Left renal cortex interstitium (tissue), 4 donors: ENCODE measurements at places on chromosomes 11 and 22. TPM values are rescaled to one million over a fixed set of nuclear protein-coding genes. Genes with fewer than 3 reads are reported as not detected.

DNA sequence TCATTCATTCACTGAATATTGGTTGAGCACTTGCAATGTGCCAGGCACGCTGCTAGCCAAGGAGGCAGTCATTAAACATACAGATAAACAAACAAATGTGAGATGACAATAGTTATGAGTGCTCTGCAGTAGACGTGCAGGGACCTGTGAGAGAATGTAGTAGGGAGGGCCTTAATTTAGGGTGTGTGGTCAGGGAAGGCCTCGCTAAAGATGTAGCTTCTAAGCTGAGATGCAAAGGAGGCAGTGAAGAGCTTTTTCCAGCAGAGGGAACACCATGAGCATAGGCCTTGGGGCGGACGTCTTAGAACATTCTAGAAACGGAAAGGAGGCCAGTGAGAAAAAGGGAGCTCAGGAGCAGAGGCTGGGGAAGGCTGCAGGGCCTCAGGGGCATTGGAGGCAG, 789 bp upstream of the NCF4 start:
- DNase-seq, result no peak

The KDM4D gene
- 2.7 TPM for polyA plus RNA-seq

The CABP4 gene
- polyA plus RNA-seq, result 1.9 TPM

GRCh38 chr11:44033411-44033850, 14.3 kb upstream of the ACCSL start:
- no peak for DNase-seq

- no peak for DNase-seq
Measured at GRCh38 chr11:21727102-21727501, 465.8 kb upstream of the ANO5 start.

DNA sequence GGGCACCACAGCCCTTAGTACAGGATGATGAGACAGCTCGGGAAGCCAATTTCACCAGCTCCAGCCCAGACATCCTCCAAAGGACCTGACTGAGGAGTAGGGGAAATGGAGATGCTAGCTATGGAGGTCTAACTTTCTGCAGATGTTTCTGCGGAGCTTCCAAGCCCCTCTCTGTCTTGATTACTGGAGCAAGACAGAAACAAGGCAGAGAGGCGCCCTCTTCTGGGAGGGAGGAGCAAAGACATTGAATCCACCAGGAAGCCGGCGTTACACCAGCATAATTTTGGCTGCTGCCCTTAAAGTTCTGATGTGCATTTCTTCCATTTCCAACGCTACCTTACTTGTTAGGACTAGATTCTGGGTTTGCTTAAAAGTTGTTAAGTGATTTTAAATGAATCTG, 107.3 kb upstream of the HSD17B12 start:
- DNase-seq, result no peak

- DNase-seq, result peak; percentile 94
Measured at GRCh38 chr11:114162719-114163123, 103.2 kb downstream of the ZBTB16 start.

DNA sequence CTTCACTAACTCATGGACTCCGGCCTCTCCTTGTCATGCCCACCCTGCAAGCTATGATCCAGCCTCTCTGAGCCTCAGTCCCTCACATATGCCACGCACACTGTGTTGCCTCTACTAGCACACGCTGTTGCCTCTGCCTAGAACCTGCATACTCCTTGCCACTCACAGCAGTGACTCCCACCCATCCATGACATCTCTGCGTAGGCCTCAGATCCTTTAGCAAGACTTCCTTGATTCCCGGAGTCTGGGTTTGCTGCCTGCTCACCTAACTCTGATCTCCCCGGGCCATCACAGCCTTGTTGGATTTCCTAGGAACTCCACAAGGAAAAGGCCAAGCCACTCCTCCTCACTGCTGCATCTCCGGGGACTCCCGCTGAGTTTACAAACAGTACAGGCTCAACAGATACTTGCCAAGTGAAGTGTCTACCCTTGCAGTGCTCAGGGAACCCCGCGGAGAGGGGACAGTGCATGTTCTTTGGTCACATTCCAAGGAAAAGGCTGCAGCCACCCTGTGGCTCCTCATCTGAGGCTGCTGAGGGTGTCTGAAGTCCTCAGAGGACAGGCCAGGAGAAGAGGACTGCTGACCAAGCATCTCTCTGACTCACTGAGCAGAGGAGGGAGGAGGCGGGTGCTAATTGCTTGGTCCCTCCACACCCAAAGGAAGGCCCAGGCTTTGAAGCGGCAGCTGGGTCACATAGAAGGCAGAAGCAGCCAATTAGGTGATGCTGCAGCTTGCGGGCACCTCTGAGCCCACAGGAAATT, 42.4 kb upstream of the NAV2 start:
- no peak for DNase-seq

DNA sequence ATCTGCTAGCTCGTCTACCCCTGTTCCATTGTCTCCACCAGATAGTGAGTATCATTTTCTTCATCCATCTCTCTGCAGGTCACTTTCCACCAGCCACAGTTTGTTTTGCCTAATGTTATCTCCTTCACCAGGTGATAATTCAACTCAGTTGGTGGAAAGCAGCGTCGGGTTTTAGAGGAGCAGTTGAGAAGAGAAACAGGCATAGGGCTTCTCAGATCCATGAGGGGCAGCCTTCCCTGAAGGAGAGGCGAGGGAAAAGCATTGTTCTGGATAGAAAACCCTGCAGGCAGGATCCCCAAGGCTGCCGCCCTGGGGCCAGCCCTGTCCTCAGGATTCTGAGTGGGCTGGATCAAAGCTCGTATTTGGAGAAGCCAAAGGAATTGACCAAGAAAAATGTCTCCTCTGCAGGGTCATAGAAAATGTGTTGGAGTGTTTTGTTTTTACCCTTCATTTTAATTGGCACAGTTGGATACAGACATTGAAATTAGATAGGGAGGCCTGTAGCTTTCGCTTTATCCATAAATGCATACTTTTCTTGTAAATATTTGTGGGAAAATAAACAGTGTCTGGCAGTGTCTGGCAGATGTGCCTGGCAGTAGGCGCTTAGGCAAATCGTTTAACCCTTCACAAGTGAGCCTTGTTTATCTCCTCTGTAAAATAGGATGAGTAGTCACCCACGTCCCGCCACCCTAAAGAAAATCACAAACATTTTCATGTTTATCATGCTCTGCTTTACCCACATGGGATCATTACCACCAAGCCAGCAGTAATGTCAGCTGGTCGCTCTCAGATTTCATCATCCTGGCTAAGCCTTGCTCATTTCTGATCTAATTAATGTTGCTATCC, 73.4 kb upstream of the TTC12 start:
- no peak for DNase-seq

DNA sequence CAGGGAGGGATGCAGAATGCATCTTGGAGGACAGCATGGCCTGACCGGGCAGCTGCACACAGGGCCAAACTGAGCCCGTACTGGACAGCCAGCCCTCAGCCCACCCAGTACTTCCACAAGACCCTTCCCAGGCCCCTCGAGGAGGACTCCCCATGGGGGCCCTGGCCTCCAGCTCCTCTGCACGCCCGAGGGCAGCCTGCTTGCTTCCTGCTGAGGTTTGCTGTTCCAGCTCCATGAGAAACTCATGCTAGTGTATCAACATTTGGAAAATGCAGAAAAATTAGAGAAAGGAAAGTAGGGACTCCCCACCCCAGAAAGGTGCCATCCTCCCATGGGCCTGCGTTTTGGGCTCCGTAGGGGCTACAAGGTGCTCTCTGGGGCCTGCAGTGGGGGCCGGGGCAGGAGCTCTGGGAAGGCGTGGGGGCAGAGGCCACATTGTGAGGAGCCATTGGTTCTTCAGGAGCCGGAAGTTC, 21.3 kb upstream of the CCDC188 start:
- no peak for DNase-seq

GRCh38 chr11:120068114-120068573, 69.8 kb downstream of the TRIM29 start:
- DNase-seq, result peak; percentile 75

DNA sequence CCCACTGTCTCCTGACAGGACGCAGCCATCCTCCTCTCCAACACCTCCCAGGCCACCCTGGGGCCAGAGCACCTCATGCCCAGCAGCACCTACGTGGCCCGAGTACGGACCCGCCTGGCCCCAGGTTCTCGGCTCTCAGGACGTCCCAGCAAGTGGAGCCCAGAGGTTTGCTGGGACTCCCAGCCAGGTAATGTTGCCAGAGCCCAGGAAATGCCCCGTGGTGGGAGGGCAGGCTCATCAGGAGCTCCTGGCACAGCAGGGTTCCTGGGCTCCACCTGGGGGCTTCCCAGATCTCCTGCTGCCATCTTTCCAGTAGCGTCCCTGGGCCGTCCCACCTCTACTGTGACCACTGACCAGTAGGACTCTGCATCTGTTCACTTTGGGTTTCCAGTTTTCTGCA, 16.2 kb downstream of the CSF2RB start:
- DNase-seq, result no peak

GRCh38 chr22:41178425-41178975, 26.6 kb upstream of the L3MBTL2 start:
- no peak for DNase-seq

DNA sequence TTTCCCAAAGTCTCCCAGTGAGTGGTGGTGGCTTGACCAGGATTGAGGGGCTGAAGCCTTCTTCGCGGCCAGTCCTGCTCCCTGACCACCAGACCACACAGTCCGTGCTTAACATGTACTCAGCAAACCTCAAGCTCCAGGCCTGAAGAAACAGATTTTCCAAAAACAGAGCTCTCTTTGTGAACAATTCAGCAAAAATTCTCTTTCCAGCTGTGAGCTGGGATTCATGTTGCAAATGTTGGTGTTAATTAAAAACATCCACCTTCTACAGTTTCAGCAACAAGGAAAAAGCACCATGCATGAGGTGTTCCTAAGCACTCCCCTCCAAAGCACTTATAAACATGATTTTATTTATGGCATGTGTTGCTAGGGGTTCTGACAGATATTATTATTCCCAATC, 129.5 kb downstream of the ETS1 start:
- no peak for DNase-seq

GRCh38 chr11:79437981-79438630, 2.7 kb downstream of the TENM4 start:
- DNase-seq, result peak; percentile 20

- DNase-seq, result peak; percentile 28
Measured at GRCh38 chr22:43996170-43996980, 27.7 kb upstream of the PARVB start.

GRCh38 chr11:73334384-73335203, 26.5 kb downstream of the ARHGEF17 start:
- no peak for DNase-seq

GRCh38 chr11:57674251-57674650, 6.3 kb downstream of the ZDHHC5 start:
- DNase-seq, result no peak

DNA sequence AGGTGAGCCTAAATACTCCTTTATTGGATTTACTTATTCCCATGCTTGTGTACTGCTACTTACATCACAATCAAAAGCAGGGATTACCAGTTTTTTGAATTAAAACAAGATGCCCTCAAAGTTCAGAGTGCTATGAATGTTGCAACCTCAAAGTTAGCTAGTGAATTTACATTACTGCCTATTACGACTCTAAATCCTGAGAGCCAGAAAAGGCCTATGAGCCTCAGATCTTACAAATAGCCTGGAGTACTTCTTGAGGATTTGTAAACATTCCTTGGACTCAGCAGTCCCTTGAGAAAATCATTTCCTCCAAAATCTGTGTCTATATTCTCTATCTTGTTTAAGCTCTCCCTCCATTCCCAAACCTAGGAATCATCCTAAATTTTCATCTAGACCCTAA, 25.5 kb downstream of the CHORDC1 start:
- DNase-seq, result no peak

The ST13 gene
- 589 TPM for polyA plus RNA-seq

DNA sequence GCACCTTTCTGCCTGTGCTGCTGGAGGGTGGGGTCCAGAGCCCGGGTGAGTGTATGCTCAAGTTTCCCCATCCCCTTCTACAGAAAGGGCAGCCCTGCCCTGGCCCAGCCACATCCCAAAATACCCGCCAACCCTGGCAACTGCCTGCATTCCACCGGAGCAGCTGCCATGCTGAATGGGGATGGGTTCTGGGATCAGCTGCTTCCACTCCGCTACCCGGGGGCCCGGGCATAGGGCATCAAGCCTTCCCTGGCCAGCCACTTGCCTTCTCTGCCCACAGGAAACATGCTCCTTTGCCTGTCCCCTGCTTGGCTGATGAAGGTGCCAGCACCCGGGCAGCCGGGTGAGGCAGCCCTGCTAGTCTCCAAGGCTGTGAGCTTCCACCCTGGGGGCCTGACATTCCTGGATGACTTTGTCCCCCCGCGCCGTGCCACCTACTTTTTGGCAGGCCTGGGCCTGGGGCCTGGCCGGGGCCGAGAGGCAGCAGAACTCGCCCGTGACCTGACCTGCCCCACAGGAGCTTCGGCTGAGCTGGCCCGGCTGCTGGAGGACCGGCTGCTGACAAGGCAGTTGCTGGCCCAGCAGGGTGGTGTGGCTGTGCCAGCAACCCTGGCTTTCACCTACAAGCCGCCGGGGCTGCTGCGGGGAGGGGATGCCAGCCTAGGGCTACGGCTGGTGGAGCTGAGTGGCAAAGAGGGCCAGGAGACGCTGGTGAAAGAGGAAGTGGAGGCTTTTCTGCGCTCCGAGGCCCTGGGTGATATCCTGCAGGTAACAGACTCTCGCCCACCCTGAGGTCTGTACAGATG, 3.2 kb downstream of the CARNS1 start:
- no peak for DNase-seq

GRCh38 chr11:31019786-31020185, 349.8 kb downstream of the DCDC1 start:
- DNase-seq, result no peak

DNA sequence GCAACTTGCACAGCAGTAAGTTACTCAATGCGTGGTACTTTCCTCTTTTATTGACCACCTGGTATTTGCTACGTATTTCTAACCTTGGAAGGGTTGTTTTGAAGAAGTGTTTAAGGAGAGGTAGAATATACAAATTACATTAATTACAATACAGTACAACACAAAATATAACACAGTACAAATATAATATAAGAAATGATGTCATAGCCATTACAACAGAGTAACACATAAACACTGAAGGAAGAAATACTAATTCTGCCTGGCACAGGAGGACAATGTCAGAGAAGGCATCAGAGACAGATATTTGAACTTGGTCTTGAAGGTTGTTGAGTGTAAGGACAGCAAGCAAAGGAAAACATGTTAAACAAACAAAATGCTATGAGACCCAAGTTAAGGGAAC, 25.6 kb downstream of the PAK1 start:
- no peak for DNase-seq

- no peak for DNase-seq
Measured at GRCh38 chr22:29030016-29030617, 31.5 kb downstream of the C22orf31 start.
